Omental fat pad (tissue), 4 donors: ENCODE measurements at places on chromosomes 5 and 9. TPM values are rescaled to one million over a fixed set of nuclear protein-coding genes. Genes with fewer than 3 reads are reported as not detected.

The CYLC2 gene
- total RNA-seq, result not detected

The SMIM27 gene
- 4.2 TPM for total RNA-seq

The ANKRD34B gene
- not detected for total RNA-seq

The RORB gene
- 2.8 TPM for total RNA-seq

The LEAP2 gene
- 2.3 TPM for total RNA-seq

The LCN15 gene
- not detected for total RNA-seq

DNA sequence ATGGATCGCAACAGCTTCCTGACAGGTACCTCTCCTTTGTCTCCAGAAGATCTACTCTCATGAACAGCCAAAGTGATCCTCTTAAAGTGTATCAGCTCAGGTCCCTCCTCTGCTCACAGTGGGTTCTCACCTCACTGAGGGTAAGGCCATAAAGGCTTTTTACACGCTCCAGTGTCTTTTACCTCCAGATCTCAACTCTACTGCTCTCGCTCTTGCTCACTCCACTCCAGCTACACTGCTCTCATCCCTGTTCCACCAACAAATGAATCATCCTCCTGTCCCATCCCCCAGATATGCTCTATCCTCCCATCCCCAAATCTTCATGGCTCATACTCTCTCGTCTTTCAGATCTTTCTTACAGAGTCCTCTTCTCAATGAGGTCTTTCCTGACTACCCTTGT, 248.6 kb upstream of the EFNA5 start:
- DNase-seq, result no peak

DNA sequence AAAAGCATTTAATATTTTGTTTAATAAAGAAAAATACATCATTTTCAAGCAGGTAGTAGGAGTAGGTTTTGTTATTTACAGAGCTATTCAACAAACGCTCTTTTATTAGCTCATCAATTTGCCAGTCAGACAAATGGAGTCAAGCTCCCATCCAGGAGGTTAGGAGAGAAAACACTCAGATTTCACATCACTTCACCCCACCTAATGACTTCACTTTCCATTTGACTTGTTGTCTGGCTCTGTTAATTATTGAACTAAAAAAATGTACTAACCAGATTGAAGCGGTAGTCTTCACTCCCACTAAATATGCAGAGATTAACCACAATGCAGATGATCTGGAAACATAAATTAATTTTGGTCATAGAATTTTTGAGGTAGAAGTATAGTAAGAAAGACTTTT, 193.6 kb upstream of the VCAN start:
- DNase-seq, result no peak

- DNase-seq, result no peak
Measured at GRCh38 chr5:133653760-133654049, 41.4 kb upstream of the FSTL4 start.

GRCh38 chr5:6125781-6126180, 252.6 kb downstream of the MED10 start:
- no peak for DNase-seq

DNA sequence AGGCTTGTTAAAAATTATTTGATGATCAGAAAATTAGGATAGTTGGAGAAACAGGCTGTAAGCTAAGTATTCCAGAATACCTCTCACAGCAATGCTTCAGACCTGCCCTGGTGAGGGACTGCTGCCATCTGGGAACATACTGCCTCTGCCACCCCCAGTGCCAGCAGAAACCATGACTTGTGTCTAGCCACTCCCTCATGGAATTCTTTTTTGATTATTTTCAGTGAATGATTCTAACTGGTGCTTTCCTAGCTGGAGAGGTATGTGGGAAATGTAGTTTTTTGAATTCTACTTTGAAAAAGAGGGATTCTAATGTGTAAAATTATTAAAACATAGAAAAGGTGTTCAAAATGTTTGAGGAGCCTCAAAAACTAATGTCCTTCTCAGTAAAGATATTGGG, 126.3 kb downstream of the HMHB1 start:
- no peak for DNase-seq
